ENCODE measurements at places on chromosomes 2 and 18. TPM values are rescaled to one million over a fixed set of nuclear protein-coding genes. Genes with fewer than 3 reads are reported as not detected.

DNA sequence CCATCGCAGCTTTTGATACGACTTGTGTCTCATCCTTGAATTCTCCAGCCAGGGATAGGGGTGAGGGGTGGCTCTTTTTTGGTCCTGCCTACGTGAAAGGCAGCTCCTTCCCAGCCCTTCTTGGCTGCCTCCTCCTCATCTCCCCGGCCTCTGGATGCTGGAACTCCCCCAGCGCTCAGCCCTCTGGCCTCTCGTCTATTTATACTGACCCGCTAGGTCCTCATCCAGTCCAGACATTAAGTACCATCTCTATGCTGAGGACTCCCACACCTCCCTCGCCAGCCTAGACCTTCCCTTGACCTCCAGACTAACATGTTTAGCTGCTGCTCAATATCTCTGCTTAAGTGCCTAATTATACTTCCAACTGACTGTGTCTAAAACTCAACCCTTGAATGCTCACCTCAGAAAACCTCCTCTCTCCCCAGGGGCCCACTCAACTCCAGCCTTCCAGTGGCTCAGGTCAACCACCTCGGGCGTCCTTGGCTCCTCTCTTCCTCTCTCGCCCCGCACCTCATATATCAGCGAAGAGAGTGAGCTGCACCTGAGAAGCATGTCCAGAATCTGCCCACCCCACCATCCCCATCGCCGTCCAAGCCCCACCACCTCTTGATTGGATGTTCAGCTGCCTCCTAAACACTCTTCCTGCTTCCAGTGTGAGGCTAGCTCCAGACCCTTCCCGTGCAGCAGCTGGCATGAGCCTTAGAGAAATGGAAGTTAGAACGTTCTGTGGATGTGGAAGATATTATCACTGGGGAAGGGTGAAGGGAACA, 34.8 kb downstream of the TOGARAM2 start:
- DNase-seq: no peak

DNA sequence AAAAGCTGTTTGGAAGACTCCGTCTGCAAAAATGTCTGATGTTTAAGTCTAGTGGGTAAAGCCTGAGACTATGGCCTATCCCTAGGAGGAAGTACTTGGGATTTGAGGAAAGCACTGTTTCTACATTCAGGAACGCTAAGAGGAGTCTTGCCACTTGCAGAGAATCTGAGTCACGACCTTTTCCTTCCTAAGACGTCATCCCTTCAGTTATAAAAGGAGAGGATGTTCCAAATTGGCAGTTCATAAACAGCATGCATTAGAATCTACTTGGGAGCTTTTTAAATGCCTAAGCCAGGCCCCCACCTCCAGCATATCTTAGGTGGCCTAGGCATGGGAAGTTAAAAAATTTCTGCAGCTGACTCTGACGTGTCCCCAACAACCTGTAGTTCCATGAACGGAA, 125.9 kb downstream of the TTC32 start:
- no peak for DNase-seq

DNA sequence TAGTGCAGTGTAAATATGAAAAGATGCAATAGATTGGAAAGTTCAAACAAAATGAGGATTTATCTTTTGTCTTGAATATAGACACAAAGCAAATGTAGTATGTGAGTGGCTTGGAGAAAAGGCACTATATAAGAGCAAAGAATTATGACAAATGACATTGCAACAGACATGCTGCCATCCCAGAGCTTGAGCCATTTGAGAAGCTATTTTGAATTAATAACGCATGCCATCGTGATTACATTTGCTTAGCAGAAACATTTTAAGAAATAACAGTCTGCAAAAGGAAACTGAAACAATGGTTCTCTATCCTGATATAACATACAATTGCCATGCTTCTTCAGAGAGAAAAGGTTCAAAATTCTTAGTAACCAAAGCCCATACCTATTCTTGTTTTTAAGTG, 677.1 kb downstream of the ZEB2 start:
- DNase-seq: no peak

SFT2D3 gene
- 4.7 TPM for total RNA-seq

MROH2A gene
- total RNA-seq: not detected

DNA sequence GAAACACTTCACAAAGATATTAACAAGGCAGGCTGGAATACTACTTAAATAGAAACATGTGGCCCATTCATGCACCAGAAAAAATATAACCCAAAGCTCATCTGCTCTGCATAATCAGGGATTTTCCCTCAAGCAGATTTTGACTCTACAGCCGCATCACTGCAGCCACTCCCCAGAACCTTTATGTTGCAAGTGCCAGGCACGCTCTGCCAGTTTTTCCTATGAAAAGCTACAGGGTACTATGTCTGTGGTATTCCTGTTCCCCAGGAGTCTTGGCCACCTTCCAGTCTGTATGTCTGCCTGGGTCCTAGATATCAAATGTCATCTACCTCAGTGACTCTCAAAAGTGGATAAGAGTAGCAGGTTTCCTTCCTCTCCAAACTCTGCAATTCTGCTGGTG, 3.8 kb downstream of the COA5 start:
- DNase-seq: no peak

GRCh38 chr18:33538418-33539042, 39.5 kb upstream of the ASXL3 start:
- DNase-seq: no peak

- no peak for DNase-seq
Observed at GRCh38 chr2:240569998-240570530, 1.8 kb downstream of the RNPEPL1 start.

NYAP2 gene
- total RNA-seq: not detected

DNA sequence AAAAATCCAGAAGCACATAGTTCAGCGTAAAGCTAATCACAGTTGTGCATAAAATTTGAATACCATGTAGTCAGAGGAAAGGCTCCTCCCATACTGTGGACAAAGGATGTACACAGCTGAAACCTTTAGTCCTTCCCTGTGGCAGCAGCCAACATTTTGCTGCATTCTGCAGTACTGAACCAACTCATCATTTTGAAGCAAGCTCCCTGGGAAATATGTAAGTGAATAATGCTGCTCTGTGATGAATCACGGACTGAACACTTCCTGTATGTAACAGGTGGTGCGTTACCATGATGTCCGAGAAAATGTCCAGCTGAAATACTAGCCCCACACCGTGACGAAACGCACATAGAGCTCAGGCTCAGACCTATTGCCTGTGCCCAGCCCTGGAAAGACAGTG, 421.1 kb upstream of the RAB12 start:
- DNase-seq: no peak

GPBAR1 gene
- total RNA-seq: 0.44 TPM

ZNF396 gene
- total RNA-seq: 1.2 TPM

DNA sequence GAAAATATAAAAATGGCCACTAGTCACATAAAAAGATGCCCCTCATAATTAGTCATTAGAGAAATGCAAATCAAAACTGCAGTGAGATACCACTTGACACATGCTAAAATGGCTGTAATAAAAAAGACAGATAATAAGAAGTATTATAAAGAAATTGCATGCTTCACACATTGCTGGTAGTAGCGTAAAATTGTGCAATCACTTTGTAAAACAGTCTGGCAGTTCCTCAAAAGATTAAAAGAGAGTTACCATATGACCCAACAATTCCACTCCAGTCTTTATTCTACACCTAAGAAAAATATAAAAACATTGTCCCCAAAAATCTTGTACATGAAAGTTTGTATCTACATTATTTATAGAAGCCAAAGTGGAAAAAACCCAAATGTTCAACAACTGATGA, 170.6 kb upstream of the FIGN start:
- DNase-seq: no peak

- peak; percentile 20 for DNase-seq
Observed at GRCh38 chr2:230906471-230907230, 18.4 kb downstream of the GPR55 start.

DNA sequence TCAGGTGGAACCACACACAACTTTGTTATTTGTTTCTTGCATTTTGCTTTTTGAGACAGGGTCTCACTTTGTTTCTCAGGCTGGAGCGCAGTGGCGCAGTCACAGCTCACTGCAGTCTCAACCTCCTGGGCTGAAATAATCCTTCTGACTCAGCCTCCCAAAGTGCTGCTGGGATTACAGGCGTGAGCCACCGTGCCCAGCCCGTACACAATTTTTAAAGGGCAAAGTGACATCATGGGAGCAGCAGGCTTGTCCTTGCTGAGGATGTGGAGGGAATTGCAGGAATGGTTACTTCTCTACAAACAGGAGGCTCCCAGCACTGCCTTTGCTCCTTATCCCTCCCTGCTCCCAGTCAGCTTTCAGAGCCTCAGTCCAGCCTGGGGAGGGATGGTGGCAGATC, 355.9 kb upstream of the KLHL29 start:
- DNase-seq: no peak

- DNase-seq: peak; percentile 74
Observed at GRCh38 chr18:41391616-41392595, 563.1 kb upstream of the PIK3C3 start.

DNA sequence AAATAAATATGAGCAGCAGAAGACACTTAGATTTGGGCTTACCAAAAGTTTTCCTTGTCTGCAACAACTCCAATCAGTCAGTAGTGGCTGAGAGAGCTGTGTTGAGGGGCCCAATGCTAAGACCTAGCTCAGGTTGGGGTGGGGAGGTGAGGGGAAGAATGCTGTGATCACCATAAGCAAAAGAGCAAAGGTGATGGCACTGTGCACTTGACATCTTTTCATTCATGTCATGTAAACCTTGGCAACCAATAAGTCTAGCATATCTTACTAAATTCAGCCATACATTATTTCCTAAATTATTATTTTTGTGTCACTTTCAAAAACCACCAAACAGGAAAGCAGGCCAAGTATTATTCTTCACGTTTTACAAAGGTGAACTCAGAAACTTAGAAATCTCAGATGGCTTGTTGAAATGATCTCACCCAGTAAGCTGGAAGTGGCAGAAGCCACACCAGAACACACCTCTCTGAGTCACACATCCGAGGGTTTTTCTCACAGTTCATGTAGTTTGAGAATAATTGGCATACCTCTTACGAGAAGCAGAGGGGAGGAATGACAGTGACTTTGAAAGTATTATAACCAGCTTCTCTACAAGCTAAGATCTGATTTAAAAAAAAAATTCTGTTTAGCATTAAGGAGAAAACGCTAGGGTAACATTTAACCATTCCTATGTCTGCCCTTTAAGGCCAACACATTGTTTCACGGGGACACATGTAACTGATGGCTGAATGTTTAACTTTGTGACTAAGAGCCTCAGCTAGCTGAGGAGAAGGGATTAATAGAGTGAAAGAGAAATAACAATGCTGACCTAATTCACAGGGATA, 43.3 kb upstream of the SETBP1 start:
- DNase-seq: no peak

DNA sequence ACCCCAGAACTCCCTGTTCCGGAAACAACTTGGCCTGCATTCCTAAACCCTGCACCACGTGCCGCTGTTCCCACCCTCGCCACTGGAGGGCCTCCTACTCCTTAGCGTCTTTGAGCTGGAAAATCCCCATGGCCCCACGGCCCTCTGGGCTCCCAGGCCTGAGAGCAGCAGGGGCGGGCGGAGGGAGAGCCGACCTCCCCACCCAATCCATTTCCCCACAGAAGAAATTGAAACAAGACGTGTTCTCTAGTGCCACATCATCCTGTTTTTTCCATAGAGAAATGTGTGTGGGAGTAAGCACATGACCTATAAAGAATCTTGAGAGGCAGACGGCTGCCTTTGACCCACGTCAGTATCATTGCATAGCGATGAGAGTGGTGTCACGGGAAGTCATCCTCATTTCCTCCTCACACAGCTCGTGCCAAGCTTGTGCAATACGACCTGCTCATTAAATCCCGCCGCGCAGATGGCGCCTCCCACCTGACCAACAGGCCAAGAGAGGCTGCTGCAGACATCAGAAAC, 79.2 kb downstream of the LAMA1 start:
- peak; percentile 80 for DNase-seq

GRCh38 chr2:162297925-162298552, 20.4 kb downstream of the IFIH1 start:
- DNase-seq: no peak

DNA sequence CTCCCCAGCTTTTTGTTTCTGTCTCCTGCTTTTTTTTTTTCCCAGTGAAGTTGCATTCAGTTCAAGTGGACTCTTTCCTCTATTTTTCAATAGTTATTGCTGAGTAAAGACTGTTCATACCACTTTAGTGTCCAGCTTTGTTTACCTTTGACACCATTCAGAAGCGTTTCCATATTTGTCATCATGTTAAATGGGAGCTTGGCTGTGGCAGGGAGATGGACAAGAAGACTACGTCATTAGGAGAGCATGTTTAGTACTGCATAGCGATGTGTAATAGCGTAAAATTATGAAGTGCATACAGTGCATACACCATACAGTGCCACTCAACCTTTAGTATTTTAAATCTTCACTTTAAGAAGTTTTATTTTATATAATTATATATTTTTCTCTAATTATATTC, 655.9 kb downstream of the DCC start:
- no peak for DNase-seq

DNA sequence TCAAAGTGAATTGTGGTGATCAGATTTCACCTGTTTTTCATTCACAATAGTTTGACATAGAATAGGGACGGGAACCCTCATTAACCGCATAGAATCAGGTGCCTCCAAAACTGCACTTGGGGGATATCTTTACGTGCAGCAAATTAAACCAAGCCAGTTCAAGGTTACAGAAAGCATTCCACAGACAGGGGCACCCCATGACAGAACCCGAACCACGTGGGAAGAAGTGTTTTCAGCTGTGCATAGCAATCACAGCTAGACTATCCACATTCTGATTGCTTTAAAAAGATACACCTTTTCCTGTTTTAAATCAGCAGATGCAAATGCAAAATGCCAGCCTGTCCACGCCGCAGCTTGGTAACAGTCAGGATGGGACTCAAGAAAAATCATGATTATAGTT, 205.8 kb downstream of the ANAPC1 start:
- no peak for DNase-seq

AGAP1 gene
- 25.8 TPM for total RNA-seq

- DNase-seq: no peak
Observed at GRCh38 chr18:48153613-48154481, 223.4 kb upstream of the SMAD2 start.
